Camera-type eye (tissue), 1 donor: ENCODE measurements at places on chromosomes 1 and 21. TPM values are rescaled to one million over a fixed set of nuclear protein-coding genes. Genes with fewer than 3 reads are reported as not detected.

Gene RAB42
- total RNA-seq: 7.8 TPM

Gene SLC30A2
- not detected for total RNA-seq

Gene CYP4A22
- not detected for total RNA-seq

Gene FMO2
- 5.7 TPM for total RNA-seq

Gene IL10
- total RNA-seq: not detected

Gene FNBP1L
- total RNA-seq: 133 TPM

Gene TSPEAR
- not detected for total RNA-seq

Gene DMRTA2
- 3.1 TPM for total RNA-seq

Gene MAP3K21
- total RNA-seq: 2.1 TPM

Gene ITGB2
- total RNA-seq: 24.1 TPM

Gene CHODL
- 17.5 TPM for total RNA-seq

Gene LINGO4
- not detected for total RNA-seq

Gene LCE1D
- total RNA-seq: not detected

Gene OLIG1
- total RNA-seq: 0.38 TPM

Gene TTC34
- 0.27 TPM for total RNA-seq

Gene MYBPH
- 4.5 TPM for total RNA-seq

Gene RHCE
- 2.9 TPM for total RNA-seq

Gene SOX13
- total RNA-seq: 9.1 TPM

Gene SLC37A1
- 13.5 TPM for total RNA-seq

Gene TNFRSF18
- not detected for total RNA-seq

Gene FCER1G
- 6.3 TPM for total RNA-seq

Gene DAP3
- 50.1 TPM for total RNA-seq

Gene S100A11
- total RNA-seq: 13.1 TPM

Gene MTF2
- 98.0 TPM for total RNA-seq

Gene AMY1B
- total RNA-seq: not detected

Gene PALMD
- 39.4 TPM for total RNA-seq

Gene ORC1
- total RNA-seq: 3.1 TPM

Gene B3GALT2
- 25.5 TPM for total RNA-seq

Gene NFASC
- 30.6 TPM for total RNA-seq

Gene ILDR2
- 153 TPM for total RNA-seq

Gene LORICRIN
- total RNA-seq: 0.44 TPM

Gene CIART
- total RNA-seq: 5.7 TPM

Gene RYR2
- total RNA-seq: 7.6 TPM

Gene MRAP
- total RNA-seq: not detected

Gene CD52
- total RNA-seq: not detected

Gene OR2T35
- not detected for total RNA-seq

Gene GPR3
- total RNA-seq: 0.33 TPM

Gene GNG12
- 61.3 TPM for total RNA-seq

Gene TTC24
- total RNA-seq: not detected

Gene TNFRSF4
- 0.22 TPM for total RNA-seq

Gene ZSCAN20
- total RNA-seq: 19.5 TPM

Gene OPTC
- 40.7 TPM for total RNA-seq

Gene SLC44A3
- 5.6 TPM for total RNA-seq

Gene TEDDM1
- total RNA-seq: not detected

Gene LEFTY1
- total RNA-seq: 0.60 TPM
